Ecto neural progenitor cell (in vitro differentiated cells): ENCODE measurements at places on chromosomes 13 and 19.

DNA sequence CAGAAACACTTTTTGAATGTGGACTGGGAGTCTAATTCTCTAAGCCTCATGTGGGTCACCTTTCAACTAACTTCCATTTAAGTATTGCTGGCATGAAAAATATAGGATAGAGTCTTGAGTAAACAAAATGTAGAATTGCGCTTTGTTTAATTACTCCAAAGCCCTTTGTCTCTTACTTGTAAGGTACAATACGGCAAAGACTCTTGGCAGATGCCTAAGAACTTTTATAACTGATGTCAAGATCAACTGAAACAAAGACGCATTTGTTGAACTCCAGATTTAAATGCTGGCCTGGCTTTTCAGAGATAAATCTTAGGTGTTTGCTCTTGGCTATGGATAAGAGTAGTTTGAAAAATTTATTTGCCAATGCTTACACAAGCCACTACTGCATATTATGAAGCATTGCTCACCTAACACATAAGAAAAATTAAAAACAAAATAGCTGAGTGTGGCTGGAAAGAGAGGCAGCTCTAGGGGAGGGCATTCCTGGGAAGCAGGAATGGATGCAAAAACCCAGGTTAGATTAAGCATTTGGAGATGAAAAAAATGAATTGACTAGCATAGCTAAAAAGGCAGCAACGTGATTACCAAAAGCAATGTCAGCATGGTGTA, 107.3 kb upstream of the STARD13 start:
- DNase-seq = no peak

GRCh38 chr13:24984134-24984533, 111.8 kb upstream of the PABPC3 start:
- DNase-seq = no peak

GRCh38 chr19:49497047-49497788, 984 bp downstream of the RPS11 start:
- DNase-seq = no peak

DNA sequence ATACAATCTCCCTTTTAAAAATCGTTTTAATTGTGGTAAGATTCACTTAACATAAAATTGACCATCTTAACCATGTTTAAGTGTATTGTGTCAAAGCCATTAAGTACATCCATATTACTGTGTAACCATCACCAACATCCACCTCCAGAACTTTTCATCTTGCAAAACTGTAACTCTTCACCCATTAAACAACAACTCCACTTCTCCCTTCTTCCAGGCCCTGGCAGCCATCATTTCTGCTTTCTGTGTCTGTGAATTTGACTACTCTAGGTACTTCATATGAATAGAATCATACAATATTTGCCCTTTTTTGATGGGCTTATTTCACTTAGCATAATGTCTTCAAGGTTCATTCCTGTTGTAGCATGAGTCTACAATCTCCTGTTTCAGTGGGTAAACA, 36.5 kb upstream of the VWA8 start:
- no peak for DNase-seq

DNA sequence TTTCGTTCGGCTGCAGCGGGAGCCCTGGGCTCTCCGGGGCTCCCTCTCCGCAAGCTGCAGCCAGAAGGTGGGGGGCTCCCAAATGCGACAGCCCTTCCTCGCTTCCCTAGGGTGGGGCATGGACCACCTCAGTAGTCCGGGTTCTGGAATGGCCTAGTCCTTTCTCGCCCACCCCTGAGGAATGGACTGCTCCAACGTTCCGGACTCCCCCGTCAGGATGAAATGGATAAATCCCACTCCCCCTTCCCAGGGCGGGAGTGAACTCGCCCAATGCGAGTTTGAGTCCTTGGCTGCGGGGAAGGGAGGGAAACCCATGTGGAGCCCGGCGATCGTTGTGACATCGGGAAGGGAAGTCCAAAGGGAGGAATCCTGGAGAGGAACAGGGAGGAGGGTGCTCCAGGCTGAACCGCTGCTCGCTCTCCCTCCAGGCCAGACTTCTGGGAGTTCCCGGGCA, 5.5 kb downstream of the HRC start:
- DNase-seq = peak; percentile 86

DNA sequence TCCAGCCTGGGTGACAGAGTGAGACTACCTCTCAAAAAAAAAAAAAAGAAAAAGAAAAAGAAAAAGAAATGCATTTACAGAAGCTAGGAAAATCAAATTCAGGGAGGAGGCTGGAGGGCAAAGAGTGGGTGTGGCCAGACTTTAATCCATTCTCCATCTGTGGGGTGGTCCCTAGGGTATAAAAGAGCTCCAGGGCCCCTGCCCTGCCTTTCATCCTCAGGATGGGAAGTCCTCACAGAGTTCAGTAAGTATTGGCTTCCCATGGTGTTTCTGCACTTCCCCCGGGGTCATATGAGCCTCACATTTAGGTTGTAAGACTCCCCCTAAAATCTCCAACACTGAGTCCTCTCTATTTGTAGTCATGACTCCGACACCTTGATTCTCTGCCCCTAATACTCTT, 33.0 kb downstream of the DPRX start:
- no peak for DNase-seq

DNA sequence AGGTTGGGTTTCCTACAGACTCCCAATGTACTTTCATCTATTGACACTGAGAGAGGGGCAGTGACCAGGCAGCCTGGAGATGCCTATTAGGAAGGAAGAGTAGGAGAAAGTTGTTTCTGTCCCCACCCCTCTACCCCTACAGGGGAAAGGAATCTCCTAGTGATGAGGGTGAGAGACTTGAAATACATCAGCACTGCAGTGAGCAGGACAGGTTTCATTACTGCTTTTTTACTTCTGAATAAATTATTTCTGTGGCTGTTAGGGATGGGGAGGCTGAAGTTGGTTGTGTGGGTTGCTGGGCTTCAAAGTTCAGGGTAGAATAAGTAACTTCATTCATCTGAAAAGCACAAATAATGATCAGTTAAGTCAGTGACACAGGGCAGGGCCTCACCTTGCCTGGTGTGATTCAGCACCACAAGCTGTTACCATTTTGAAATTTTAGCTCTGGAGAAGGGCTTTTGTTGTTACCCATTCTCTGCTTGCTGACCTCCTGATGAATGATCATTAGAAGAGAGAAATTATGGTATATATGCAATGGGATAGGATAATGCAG, 19.3 kb downstream of the CEACAM1 start:
- DNase-seq = no peak

DNA sequence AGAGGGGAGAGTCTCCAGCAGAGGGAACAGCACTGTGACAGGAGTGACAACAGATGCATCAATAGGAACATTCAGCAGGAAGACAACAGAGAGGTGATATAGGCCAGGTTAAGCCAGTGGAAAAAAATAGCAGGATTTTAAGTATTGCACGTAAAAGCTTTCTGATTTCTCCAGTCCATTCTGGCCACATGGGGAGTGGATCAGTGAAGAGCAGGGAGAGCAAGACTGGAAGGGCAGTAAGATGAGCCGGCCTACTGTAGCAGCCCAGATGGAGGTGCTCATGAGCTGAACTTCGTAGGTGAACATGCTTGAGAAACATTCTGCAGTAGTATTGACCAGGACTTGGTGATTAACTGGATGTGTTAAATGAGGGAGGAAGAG, 1.7 kb downstream of the UTP14C start:
- no peak for DNase-seq

- DNase-seq = peak; percentile 25
These were observed 214.2 kb downstream of the FGF9 start for GRCh38 chr13:21884965-21885567.

- DNase-seq = no peak
These were observed 46.6 kb downstream of the MBNL2 start for GRCh38 chr13:97268772-97269171.

DNA sequence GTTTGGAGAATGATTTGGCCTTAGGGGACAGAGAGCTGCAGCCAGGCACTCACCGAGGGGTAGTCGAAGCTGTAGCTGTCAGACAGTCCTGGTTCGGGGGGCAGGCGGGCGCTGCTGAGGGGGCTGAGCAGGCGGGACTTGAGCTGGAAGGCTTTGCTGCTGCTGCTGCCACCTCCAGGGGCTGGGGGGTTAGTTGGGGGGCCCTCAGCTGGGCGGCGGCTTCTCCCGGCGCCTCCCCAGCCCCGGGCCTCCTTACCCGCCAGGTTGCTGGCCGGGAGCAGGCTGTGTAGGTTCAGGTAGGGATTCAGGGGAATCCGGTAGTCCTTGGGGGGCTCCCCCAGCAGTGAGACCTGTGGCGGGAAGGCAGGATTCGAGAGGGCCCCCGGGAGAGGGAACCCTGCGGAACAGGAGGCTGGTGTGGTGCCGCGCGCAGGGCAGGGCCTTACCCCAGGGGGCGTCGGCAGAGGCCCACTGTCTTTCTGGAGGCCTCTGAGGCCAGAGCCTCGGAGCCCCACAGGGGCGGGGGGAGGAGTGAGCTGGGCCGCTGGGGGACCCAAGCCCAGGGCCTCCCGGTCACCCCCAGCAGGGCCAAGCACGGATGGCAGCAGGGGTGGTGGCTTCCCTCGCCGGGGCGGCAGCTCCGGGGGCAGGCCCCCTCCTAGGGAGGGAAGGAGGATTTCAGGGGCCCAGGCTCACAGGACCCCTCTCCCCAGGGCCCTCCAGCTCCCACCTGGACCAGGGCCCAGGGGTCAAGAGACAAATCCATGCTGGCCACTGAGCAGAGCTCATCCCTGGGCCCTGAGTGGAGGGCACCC, 5.0 kb upstream of the FDX2 start:
- no peak for DNase-seq

DNA sequence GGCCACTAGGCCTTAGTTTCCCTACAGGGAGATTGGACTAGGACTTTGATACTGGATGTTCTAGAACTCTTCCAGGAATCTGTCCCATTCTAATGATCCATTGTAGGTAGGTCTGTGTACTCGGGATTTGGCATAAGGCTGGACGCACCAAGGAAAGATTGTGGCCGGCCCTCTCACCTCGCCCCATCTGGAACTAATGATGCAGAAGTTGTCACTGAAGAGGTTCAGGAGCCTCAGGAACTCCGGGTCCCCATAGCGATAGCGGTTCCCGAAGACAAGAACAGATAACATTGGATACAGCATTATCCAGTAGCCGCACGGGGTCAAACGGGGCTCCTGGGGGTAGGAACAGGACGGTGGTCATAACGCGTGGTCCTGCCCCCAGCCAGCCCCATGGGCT, 11.2 kb downstream of the EGLN2 start:
- DNase-seq = no peak

DNA sequence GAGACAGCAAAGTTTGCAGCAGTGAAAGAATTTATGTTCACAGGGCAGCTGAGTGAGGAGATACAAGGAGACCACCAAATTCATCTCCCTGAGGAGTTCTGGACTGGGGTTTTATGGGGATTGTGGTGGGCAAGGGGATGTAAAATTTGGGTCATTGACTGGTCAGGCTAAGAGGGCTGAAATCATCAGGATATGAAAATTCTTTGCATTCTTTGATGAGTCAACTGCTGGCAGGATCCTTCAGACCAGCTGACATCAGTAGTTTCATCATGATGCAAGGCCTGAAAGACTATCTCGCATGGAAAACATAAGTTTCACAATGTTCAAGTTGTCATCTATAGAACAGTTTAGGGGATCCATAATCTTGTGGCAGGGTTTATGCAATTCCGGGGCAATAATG, 869.5 kb upstream of the PCDH9 start:
- DNase-seq = no peak

- DNase-seq = no peak
These were observed 346.0 kb upstream of the ATXN8OS start for GRCh38 chr13:69761581-69761980.

- no peak for DNase-seq
These were observed 25.1 kb downstream of the CARS2 start for GRCh38 chr13:110680852-110681251.

GRCh38 chr19:47421244-47421786, 2.0 kb upstream of the MEIS3 start:
- no peak for DNase-seq

DNA sequence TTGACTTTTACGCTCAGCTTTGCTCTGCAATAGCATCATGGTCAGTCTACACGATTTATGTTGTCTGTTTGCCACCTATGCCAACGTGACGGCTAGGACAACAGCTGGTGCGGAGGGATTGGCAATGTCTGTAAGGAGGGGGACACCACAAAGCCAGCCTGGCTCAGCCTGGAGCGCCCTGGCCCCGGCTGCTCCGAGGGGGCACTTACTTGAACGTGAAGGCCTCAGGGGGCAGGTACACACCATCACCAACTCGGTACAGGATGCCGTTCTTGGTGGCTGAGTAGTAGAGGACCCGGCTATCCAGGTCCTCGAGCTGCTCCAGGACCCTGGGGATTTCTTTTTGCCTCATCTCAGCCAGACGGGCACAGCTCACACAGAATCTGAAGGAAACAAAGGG, 26.4 kb upstream of the EIF3G start:
- DNase-seq = no peak

GRCh38 chr19:4224470-4224869, 4.9 kb upstream of the EBI3 start:
- no peak for DNase-seq

DNA sequence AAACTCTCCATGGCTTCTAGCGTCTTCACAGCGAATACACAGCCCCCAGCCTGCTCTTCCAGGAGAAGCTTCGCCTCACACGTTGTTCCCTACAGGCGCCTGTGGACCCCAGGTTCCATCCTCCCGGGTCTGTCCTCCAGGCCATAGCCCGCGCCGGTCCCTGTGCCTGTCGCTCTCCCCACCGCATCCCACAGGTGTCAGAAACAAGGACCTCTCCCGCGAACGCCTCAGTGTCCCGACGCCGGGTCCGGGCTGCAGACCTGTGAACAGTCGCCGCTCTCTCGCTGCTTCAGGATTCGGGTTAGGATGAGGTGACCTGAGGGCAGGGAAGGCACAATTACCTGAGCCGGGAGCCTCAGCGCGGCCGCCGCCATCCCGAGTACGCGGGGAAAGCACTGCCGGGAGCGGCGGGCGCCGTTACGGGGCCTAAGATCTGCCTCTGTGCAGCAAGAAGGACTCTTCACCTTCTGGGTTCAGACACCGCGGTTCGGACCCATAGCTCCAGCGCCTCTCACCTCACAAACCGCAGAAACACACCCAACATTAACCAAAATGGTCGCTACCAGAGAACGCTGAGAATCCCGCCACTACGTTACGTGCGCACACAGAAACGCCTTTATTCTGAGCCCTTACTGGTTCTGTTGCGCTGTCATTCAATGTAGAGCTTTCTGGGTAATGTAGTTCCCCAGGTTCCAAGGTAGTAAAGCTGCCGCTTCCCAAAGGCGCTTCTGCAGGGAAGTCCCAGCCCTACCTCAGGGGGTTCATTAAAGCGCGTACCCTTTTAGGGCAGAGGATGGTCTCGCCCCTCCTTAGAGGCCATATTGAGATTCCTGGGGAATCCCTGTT, at the start of gene ZNF418:
ZNF418 (minus strand) TSS at position 583 of the 846 bp plus-strand sequence. CDS start 1,580 bp downstream, outside the sequence.
- DNase-seq = peak; percentile 83

DNA sequence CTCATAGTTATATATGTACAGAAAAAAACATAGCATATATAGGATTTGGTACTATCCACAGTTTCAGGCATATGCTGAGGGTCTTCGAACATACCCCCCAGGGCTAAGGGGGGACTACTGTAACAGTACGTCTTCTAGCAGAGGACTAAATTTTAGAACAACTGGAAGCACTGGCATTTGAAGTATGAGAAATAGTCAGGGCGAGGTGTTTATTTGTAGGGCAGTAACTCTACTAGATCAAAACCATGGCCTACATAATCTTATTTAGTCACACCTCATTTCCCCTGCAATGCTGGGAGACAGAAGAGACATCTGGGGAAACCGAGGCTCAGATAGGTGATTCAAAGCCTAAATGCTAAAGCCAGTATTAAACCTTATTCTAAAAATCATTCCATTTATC, 245.6 kb downstream of the DCT start:
- no peak for DNase-seq
